ENCODE measurements at places on chromosomes 12 and 14.

- no peak for DNase-seq
These were observed 10.8 kb downstream of the SNRNP35 start for GRCh38 chr12:123468786-123469185.

- DNase-seq = no peak
These were observed 1.9 kb downstream of the RIMKLB start for GRCh38 chr12:8699714-8700113.

- no peak for DNase-seq
These were observed 101.8 kb downstream of the CEP128 start for GRCh38 chr14:80839743-80840142.

- DNase-seq = no peak
These were observed 23.8 kb upstream of the DHRS2 start for GRCh38 chr14:23612354-23612732.

GRCh38 chr12:123960856-123961255 is 11.8 kb downstream of the CCDC92 start:
- no peak for DNase-seq

- no peak for DNase-seq
These were observed 85.4 kb downstream of the LGMN start for GRCh38 chr14:92663049-92663448.

DNA sequence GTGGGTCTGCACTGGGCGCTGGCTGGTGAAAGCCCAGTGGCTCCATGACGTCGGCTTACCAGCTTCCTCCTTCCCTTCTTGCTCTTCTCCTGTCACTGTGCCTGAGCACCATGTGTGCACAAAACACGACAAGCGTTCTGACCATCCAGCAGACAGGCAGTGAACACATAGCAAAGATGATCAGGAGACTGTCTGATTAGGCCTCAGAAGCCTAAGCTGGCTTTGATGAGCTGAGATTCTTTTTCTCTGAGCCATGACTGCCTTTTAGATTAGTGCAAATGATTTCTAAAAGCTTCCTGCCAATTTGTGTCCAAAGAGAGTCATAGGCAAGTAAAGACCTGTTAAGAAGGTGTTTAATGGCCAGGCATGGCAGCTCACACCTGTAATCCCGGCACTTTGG is 83.1 kb downstream of the AACS start:
- DNase-seq = no peak

GRCh38 chr12:62683776-62684569 is 217.3 kb downstream of the MON2 start:
- DNase-seq = no peak

DNA sequence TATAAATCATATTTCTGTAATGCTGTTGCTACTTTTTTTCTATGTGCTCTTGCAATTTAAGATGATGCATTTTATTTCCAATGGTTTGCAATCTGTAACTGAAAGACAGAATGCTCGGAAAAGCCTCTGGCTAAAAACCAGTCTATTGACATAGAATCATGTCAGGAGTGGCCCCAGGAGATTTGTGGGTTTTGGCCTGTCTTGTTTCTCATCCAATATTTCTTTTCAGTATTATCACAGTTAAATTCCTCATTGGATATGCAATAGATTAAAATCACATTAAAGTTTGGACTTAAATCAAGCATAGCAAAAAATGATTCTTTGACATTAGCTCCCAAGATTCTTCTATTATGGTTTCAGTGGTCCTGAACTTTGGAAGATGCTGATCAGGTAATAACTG is 19.1 kb upstream of the SLC38A2 start:
- DNase-seq = no peak

GRCh38 chr12:108879615-108880254 is at the start of gene DAO:
TSS of gene DAO (plus strand) at chr12:108880092. CDS start at chr12:108885007, 4,915 bp downstream.
- DNase-seq = no peak

GRCh38 chr12:50517421-50518048 is 12.8 kb downstream of the DIP2B start:
- no peak for DNase-seq

GRCh38 chr14:20978687-20979086 is 11.1 kb upstream of the METTL17 start:
- DNase-seq = no peak

DNA sequence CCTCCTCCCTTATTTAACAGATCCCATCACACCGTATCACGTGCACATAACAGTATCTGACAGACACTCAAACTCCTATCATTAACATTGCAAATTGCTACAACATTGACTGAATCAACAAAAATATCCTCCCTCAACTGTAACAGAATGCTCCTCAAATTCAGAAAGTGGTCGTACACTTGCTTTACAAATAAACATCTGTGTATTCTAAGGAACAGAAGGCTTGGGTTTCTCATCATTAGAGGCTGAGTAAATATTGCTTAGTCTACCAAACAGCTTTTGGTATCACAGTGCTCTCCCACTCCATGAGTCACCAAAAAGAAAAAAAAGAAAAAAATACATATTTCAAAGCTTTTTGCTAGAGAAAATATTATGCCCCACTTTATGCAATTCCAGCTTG is 23.9 kb downstream of the FERMT2 start:
- DNase-seq = no peak

DNA sequence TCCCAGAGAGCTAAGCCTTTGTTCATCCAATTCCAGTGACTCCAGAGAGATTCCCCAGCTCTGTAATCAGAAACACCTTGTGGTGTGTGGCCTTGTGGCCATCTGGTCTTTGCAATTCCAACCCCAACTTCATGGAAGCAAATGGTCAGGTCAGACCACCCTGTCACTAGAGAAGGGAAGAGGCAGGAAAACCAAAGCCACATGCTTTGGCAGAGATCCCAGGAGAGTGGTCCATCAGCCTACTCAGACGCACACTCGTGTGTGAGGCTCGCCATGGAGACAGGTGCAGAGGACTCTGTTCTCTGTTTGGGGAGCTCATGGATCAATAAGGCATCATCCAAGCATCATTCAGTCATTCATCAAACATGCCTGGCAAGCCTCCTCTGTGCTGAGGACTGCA is 46.2 kb upstream of the TUNAR start:
- peak; percentile 6 for DNase-seq

DNA sequence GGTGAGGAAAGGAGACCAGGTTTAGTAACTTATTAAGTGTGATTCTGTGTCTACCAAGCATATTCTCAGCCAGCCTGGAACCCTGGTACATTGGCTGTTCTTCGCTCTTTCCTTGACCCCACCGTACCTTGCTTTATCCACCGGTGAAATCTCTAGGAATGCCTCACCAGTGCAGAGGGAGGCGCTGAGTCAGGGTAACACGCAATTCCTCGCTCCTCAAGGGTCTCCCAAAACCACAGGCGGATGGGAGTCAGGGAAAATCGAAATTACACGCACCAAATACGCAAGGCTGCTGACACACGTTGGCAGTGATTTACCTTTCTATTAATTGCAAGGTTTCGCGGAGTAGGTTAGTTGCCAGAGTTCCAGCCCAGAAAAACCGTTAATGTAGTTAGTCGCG is 845 bp downstream of the L3HYPDH start:
- DNase-seq = no peak

DNA sequence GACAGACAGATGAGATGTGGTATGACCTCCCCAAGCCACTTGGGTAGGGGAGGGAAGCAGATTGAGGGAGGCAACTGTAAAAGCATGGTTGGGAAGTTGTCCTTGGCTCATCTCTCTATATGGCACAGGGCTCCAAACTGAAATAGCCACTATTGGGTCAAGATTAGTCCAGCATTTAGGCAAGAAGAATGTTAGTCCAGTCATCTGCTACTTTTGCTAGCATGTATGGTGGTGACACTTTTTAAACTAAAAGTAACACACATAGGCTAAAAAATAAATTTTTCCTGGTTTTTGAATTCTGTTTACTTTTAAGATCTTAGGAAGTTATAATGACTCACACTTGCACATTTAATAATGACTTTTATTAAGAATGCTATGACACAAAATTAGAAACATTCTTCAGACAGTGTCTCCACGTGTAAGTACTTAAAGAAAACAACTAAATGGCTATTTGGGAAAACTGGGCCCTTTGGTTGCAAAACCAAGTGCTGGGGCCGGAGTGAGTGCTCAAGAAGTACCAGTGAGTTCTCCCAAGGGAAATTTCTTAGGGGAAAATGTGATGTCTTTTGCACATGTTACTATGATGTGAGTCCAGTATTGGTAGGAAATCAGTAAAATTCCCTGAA is 179.1 kb upstream of the HIF1A start:
- DNase-seq = no peak

DNA sequence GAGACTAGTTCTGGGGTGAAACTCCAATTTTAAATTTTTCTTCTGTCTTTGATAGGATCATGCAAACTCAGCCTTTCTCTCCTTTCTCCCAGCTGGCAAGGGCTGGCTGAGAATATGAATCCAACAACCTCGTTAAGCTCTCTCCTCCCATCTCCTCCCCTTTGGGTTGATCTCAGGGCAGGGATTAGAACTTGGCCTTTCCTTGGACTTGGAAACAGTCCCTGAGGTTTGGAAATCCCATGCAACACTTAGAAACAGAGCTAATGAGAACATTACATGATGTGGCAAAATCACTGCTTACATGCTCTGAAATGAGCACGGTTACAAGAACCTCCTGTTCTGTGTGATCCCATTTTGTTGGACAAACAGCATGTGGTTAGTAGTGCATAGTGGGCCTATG is 31.6 kb downstream of the ACACB start:
- no peak for DNase-seq

- DNase-seq = no peak
These were observed 194.2 kb downstream of the NTF3 start for GRCh38 chr12:5626151-5626550.

DNA sequence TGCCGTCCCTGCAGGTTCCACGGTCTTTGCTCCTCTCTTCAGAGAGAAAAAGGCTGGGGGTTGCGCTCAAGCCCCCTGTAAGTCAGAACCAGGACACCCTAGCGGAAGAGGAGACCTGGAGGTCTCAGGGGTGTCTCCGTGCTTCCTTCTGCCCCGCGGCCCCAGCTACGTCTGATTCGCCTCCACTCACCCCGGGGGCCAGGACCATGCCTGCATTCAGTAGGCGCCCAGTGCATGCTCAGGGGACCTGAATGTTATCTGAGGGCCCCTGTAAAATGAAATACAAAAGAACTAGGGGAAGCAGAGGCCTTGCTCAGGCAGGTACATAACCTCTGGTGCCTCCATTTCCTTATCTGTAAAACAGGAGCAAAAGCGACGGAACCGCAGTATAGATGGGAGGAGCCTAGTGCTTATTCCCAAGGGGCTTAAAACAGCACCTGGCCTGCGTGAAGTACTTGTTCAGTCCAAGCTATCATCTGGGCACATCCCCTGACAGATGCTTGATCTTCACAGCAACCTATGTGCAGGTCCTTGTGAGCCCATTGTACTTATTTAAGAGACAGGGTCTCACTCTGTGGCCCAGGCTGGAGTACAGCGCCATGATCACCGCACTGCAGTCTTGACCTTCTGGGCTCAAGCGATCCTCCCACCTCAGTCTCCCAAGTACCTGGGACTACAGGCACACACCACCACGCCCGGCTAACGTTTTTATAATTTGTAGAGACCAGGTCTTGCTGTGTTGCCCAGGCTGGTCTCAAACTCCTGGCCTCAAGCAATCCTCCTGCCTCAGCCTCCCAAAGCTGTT is 110.3 kb upstream of the NCOR2 start:
- DNase-seq = no peak

DNA sequence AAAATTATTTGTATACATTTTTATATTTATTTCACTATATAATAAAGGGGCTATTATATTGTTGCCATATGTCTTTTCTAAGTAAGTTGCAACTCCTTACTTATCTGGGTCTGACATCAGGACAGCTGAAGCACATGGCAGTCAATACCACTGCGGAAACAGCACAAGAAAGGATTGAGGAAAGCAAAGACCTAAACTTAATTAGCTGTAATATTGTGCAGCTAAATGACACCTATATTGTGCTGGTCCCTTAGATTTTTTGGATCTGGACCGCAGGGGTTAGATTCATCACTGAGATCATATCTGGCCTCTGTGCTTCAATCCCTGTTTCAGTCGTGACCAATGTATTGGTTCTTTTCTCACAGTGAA is 359.6 kb upstream of the DIO2 start:
- no peak for DNase-seq

GRCh38 chr12:94326727-94327126 is 132.9 kb downstream of the CEP83 start:
- no peak for DNase-seq

DNA sequence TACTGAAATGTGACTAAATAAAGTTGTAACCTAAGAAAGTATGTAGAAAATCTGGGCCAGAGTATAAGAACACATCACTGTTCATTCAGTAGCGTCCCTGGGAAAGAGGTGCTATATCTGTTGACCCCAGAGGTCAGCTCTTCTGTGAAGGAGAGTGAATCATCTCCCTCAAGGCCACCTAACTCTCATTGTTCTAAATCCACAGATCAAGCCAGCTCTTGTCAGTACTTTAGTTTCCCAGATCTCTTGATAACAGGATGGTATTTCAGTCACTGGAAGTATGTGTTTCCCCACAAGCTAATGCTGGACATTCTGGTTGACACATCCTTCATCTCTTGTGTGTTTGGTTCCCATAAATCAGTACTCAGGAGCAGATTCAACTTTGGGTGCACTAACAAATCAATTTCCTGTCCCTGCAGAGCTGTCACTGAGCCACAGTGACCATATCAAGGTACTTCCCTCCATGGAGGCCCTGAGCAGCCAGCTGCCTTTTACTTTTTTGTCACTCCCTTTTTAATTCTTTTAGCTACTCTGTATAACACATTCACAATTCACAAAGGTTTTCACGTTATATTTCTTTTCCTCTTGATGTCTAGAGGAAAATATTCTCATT is 7.8 kb downstream of the KRT1 start:
- no peak for DNase-seq

GRCh38 chr12:27464220-27464554 is 17.7 kb downstream of the SMCO2 start:
- no peak for DNase-seq

- peak; percentile 54 for DNase-seq
These were observed 66.9 kb upstream of the NRXN3 start for GRCh38 chr14:78103271-78103670.
